COR-L47 (cell line): ENCODE measurements at places on chromosomes 5 and 9.

DNA sequence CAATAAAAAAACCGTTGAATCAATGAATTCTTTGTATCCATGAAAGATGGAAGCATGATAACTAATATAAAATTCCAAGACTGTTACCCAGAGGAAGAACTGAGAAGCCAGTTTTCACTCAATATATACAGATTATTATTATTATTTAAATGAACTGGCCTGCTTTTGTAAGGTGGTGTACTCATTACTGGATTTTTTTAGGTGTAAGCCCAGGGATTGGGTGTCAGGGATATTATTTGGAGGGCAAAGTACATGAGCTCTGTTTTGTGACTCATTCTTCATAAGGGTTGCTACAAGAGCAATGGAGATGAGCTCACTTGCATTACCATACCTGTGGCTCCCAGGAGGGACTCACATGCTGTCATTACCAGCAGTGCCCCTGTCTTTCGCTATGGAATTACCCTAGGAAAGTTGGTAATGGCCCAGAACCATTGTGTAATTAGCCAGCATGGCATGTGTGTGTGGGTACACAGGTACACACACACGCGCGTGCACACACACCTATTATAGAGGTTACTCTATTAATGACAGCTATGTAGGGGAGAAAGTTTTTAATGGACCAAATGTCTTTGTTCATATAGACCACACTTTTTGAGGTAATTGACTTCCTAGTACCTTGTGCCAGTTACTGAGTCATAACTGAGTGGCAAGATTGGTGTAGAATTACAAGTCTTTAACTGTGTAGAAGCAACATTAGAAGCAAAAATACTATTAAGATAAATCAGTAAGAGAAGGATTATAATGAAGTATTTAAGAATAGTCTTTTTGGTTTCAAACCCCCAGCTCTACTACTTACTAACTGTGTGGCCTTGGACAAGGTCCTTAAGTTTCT lies 143.4 kb downstream of the GDNF start:
- no peak for DNase-seq

DNA sequence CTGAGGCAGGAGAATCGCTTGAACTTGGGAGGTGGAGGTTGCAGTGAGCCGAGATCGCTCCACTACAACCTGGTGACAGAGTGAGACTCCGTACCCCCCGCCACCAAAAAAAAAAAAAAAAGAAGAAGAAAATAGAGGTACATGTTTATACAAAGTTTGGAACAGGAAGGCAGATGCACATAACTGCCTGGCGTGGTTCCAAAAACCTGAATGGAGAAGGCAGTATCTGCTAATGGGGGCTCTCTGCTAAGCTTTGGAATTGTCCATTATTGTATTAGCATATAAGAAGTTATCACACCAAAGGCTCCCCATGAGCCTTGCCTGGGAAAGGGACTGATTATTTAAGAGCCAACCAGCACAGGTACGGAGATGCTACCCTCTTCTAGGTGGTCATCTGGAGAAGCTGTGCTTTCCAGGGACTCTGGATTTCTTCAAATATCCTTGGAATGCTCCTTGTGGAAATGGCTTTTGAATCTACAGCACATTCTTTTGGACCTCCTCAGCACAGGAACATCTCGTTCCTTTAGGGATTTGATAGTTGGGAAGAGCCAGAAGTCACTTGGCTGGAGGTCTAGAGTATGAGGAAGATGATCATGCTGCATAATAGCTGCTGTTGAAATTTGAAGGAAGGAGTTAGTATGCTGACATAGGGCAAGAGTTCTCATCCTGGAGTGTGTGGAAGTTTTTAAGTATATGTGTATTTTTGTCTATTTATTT lies 42.5 kb upstream of the ABCA1 start:
- peak; percentile 12 for DNase-seq

GRCh38 chr9:4780651-4781050 lies 12.1 kb upstream of the RCL1 start:
- DNase-seq = no peak

- DNase-seq = no peak
These were observed 159.6 kb downstream of the NR2F1-AS1 start for GRCh38 chr5:93421468-93421867.

DNA sequence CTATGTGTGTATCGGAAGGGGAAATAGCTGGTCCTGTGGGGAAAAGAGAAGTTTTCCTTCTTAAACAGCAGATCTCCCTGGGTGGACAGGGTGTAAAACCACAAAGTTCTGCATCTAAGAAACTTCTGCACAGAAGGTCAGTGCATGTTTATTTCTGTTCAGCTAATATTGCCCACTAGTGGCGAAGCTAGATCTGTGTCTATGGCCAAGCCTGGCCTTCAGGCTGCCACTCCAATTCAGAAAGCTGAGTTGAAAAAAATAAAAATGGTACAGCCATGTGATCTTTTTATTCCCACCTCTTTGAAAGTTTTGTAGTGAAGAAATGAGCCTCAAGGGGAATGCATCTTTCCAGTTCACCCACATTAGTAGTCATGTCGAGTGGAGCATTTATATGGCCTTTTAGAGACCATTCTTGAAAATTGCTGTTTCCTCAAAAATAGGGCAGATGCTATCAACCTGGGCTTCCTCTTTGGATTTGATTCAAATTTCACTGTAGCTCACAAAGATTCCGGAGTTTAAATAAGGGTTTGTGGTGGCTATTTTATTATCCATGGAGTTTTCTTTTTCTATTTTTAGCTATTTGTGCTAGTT lies 488.0 kb downstream of the PRELID2 start:
- DNase-seq = peak; percentile 6

DNA sequence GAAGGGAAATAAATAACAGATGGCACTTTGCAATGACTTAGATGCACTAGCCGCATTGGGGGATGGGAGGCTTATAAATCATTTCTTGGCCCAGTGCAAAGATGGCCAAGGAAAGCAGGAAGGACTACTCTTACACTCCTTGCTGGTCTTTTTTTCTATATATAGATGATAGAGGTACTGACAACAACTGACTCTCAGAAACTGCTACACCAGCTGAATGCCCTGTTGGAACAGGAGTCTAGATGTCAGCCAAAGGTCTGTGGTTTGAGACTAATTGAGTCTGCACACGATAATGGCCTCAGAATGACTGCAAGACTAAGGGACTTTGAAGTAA lies 1.7 kb downstream of the CCNG1 start:
- no peak for DNase-seq
